ENCODE measurements at places on chromosomes 5 and 9.

GRCh38 chr9:1979741-1980367, 35.3 kb upstream of the SMARCA2 start:
- no peak for DNase-seq

GRCh38 chr5:53001541-53001940, 12.4 kb downstream of the ITGA2 start:
- DNase-seq: no peak

DNA sequence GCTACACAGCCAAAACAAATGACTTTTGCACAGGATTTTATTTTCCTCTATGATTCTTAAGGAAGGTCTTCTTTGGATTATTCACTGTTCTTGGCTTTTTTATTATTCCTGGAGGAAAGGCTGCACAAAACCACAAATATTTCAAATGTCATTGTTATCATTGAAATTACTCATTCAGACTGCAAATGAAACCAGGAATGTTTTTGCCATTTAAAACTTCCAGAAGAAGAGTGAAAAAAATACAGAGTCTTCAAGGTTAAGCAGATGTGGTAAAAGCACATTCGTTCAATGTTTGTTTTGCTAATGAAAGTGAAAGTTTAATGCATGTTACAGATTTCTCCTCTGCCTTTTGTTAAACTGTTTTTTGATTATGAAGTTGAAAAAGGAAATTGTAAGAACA, 238.2 kb downstream of the TLE4 start:
- peak; percentile 41 for DNase-seq

- peak; percentile 46 for DNase-seq
Measured at GRCh38 chr9:700365-701282, 140.9 kb upstream of the DMRT1 start.

DNA sequence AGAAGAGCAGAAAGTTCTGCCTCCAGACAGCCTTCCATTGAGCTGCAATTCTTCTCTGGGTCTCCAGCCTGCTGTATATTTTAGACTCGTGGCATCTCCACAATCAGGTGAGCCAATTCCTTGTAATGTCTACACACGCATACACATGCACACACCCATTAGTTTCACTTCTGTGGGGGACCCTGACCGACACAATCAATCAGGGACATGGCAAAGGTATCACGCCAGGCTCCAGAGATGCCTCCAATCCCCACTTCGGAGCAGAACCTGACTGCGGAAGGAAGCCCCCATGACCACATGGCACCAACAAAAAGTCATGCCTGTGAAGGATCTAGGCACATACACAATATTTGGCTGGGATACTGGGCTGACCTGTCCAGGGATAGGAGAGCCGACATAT, 21.4 kb downstream of the SEMA4D start:
- DNase-seq: no peak

GRCh38 chr5:61491861-61492260, 159.8 kb downstream of the ZSWIM6 start:
- no peak for DNase-seq

- DNase-seq: no peak
Measured at GRCh38 chr5:86890375-86890774, 272.6 kb downstream of the COX7C start.

- no peak for DNase-seq
Measured at GRCh38 chr5:105872569-105873270, 1798.0 kb downstream of the EFNA5 start.

DNA sequence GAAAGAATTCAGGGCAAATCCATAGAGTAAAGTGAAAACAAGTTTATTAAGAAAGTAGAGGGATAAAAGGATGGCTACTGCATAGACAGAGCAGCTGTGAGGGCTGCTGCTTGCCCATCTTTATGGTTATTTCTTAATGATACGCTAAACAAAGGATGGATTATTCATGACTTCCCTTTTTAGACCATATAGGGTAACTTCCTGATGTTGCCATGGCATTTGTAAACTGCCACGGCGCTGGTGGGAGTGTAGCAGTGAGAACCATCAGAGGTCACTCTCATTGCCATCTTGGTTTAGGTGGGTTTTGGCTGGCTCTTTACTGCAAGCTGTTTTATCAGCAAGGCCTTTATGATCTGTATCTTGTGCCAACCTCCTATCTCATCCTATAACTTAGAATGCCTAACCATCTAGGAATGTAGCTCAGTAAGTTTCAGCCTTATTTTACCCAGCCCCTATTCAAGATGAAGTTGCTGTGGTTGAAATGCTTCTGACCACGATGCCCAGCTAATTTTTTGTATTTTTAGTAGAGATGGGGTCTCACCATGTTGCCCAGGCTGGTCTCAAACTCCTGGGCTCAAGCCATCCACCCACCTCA, 42.1 kb downstream of the RFK start:
- peak; percentile 40 for DNase-seq

Measured in common myeloid progenitor, CD34-positive (primary cell).